ENCODE measurements at places on chromosomes 7 and 10. TPM values are rescaled to one million over a fixed set of nuclear protein-coding genes. Genes with fewer than 3 reads are reported as not detected.

DNA sequence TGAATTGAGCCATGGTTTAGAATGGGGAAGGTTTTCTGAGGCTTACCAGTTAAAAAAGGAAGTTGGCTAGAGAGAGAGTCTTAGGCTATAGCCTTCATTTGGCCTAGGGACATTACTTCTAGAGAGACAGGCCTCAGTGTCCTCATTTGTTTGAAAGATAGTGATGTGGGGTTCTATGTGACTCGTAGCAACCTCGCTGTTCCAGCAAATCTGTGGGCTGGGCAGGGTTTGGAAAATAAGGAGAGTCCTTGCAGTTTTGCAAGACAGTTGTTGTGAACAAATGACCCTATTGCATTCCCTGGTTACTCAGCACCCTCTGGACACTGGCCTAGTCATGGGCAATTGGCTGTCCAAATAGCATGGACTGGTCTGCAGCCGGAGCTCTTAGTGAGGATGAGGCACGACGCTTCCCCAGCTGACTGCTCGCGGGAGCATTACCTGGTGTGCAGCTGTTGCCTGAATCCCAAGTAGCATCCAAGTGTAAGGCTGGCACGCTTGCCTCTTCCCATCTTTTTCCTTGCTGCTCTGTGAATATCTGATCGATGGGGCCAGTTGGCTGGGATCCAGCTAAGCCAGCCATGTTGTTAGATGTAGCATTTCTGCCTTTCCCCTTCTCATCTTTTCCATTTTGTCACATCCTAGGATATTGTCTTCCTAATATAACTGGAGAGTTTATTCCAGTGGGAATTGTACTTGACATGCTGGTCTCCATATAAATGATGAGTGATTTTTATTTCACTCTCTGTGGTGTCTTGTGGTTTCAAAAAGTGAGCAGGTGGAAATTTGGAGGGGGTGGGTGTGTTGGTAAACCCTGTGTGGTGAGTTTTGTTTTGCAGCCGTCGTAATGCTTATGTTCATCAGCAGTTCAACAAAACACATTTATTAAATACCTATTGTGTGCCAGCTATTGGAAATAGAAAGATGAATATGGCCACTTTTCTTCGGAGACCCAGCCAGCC lies 99.8 kb downstream of the SND1 start:
- peak; percentile 24 for DNase-seq

DNA sequence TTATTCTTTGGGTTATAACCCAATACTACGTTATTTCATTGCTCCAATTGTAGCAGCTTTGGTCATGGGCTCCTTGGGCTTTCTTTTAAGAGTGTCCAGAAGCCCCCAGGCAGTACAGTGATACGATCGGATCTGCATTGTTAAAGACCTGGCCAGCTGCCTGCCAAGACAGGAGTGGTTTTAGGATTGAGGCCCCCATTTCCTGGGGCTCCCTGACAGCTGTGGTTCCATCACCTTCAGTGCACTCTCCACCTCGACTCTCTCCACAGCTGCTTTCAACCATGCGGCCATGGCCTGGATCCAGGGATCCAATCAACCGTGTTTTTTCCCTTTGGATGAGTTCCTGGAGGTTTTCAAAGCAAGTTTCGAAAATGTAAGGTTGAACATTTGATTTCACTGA lies 123.4 kb upstream of the BTBD16 start:
- no peak for DNase-seq

GRCh38 chr7:151804756-151805155 lies 72.2 kb downstream of the PRKAG2 start:
- DNase-seq = no peak

DNA sequence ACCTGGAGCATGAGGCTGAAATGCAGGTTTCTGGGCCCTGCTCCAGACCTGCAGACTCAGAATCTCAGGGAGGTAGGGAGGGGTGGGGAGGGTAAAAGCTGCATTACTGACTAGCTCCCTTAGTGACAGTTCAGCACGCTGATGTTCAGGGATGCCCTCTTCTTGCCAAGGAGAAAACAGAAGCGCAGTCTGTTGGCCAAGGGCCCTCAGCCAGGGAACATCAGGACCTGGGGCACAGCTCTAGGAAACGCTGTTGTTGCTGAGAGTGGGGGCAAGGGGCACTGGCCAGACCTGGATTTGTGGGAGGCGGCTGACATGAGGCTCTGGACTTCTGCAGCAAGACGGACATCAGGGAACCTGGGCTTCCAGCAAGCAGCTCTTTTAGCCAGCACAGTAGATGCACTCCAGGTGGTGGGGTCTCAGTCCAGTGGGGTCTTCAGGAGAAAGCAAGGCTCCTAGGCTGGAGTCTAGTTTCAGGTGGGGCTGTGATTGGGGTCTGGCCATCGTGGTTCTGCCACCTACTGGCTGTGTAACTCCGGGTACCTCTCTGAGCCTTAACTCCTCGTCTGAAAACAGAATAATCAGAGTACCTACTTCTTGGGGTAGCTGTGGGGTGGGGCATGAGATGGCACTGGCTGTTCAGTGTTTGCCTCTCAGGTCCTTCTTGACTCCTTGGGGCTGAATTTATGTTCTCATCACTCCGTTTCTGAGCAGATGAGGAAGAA lies 72.9 kb upstream of the PRLHR start:
- DNase-seq = no peak

GRCh38 chr10:28987555-28988320 lies 301.1 kb upstream of the LYZL1 start:
- no peak for DNase-seq

DNA sequence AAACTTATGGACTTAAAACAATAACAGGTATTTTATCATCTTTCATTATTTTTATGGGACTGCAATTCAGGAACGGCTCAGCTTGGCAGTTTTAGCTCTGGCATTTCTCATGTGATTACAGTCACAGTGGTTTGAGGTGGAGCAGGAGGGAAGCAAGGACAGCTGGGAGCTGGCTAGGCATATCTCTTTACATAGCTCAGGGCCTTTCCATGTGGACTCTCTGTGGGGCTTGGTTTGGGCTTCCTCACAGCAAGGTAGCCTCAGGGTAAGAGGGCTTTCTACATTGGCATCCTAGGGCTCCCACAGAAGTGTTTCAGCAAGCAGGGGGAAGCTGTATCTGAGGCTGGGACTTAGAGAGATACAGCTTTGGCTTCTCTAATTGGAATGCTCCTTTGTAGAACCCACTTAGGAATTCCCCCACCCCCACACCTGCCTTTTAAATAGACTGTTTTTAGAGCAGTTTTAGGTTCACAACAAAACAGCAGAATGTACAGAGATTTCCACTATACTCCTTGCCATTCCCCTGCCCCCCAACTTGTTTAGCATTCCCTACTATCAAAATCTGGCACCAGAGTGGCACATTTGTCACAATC lies 26.6 kb upstream of the SDHAF3 start:
- DNase-seq = no peak

DNA sequence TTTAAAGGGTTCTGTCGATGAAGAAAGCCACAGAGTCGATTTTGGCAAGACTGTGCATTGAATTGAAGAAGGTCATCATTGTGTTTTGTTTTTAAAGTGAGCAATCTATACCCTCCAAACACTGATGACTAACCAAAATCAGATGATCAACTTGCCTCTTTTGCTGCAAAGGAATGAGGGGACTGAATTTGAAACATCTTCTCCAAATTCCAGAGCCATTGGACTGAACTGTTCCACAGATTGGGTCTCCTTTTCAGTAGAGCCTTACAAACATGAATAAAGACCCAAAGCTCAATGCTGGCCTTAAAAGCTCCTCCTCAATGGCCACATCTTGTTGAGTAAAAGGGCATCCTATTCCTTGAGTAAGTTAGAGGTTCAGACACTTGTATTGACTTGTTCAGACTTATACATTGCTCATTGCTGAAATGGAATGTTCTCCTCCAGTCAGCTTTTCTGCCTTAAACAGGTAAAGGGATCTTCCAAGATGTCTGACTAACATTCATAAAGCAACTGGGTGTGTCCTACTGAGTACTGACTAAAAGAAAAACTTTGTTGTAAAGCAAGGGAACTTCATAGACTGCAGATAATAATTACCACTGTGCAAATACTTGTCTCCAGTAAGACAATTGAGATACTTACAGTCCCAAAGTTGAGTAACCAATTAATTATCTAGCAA lies 630.6 kb downstream of the KCNMA1 start:
- DNase-seq = no peak

DNA sequence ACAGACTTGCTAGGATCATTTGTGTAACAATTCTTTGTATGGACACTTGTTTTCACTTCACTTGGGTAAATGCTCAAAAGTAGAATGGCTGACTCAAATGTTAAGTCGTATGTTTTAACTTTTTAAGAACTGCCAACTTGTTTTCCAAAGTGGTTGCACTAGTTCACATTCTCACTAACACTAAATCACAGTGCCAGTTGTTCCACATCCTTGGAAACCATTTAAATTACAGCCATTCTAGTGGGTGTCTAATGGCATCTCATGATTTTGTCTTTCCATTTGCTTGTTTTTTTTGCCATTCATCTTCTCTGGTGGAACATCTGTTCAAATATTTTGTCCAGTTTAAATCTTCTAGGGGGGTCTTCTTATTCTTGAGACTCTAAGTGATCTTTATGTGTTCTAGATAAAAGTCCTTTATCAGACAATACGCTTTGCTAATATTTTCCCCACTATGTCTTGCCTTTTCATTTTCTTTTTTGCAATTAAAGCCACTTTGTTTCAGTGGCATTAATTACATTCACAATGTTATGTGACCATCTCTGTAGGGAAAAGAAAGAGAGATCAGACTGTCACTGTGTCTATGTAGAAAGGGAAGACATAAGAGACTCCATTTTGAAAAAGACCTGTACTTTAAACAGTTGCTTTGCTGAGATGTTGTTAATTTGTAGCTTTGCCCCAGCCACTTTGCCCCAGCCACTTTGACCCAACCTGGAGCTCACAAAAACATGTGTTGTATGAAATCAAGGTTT lies 63.9 kb downstream of the ITGB1 start:
- DNase-seq = no peak

- DNase-seq = no peak
Measured at GRCh38 chr10:116098411-116099022, 174.5 kb downstream of the GFRA1 start.

GRCh38 chr10:6045878-6046772 lies 16.0 kb downstream of the IL2RA start:
- no peak for DNase-seq

- no peak for DNase-seq
Measured at GRCh38 chr7:82114237-82114636, 329.3 kb downstream of the CACNA2D1 start.

GRCh38 chr10:95655571-95656290 lies 780 bp downstream of the ALDH18A1 start:
- DNase-seq = no peak

GRCh38 chr10:132294561-132295318 lies 13.0 kb downstream of the STK32C start:
- peak; percentile 25 for DNase-seq

GRCh38 chr7:33287738-33288137 lies 158.4 kb downstream of the BBS9 start:
- no peak for DNase-seq

- peak; percentile 51 for DNase-seq
Measured at GRCh38 chr7:191105-191980, 1.0 kb upstream of the FAM20C start.

DNA sequence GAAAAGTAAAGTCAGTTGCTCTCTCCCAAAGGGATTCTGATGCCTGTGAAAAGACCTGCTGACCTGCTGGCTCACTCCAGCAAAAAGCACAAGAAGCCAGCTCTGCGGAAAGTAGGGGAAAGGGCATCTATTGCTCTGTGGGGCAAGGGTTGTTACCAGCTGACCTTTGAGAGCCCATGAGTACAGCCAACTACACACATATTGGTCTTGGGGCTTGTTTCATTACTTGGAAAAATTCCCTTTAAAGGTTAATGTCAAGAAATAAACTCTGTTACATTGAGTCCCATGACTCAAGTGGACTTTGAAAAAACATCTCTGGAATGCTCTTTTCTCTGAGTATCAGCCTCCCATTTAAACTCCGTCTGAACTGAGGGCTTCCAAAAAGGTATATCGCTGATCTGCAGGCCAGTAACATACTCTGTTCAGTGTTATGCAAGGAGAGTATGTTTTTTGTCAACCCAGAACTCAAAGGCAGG lies 53.2 kb downstream of the PANK1 start:
- no peak for DNase-seq

DNA sequence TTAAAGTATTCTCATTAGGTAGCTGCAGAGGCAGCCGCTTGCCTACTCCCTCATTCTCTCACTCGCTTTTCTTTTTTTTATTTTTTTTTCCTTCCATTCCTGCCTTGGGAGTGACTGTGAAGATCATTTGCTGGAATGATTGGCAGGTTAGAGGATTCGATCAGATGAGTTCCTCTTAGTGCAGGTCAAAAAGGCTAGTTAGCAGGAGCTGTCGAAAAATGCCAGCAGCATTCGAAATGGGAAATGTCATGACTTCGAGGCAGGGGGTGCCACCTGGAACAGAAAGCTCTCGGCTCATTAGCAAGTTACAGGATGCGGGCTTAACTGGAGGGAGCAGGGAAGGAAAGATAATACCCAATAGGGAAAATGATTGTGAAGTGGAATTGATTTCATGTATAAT lies 137.5 kb upstream of the FZD1 start:
- no peak for DNase-seq

- DNase-seq = no peak
Measured at GRCh38 chr7:7739204-7740036, 21.0 kb upstream of the RPA3 start.

- DNase-seq = peak; percentile 64
Measured at GRCh38 chr10:6162589-6163356, 40.0 kb upstream of the PFKFB3 start.

GRCh38 chr10:71319042-71319799 lies at the start of gene SLC29A3:
SLC29A3 (plus strand) TSS chr10:71319259; CDS start chr10:71319310, 51 bp downstream.
- DNase-seq = peak; percentile 84

- DNase-seq = no peak
Measured at GRCh38 chr7:125423458-125424155, 494.0 kb upstream of the POT1 start.

DNA sequence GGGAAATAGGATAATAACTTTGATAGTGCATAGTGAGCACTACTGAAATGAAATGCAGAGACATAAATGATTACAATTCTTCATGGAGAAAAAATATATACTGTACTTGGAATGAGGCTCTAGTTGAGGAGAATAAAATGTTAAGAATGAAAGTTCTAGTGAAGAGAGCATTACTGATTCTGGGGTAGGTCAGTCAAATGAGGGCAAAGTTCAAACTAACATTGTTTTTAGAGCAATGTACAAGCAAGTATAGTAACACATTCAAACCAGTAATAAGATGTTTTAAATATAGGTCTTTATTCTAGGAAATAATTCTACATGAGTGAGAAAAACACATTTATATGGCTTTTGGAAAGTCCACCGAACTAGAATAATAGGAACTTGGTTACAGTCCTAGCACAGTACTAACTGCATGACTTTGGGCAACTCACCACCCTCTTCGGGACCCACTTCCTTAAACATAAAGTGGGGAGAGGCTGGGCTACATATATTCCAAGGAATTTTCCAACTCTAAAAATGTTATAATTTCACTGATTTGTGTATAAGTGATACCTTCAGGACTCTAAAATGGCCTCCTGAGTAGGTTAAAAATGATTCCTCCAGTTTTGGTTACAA lies 86.4 kb downstream of the CDK6 start:
- no peak for DNase-seq

TBC1D12 gene
- polyA plus RNA-seq = 5.6 TPM

VDAC2 gene
- polyA plus RNA-seq = 252 TPM

HOXA6 gene
- polyA plus RNA-seq = not detected

SPDYE1 gene
- not detected for polyA plus RNA-seq

RET gene
- 0.75 TPM for polyA plus RNA-seq

PTN gene
- polyA plus RNA-seq = 8.4 TPM

C10orf90 gene
- not detected for polyA plus RNA-seq

AGR2 gene
- not detected for polyA plus RNA-seq

LIPN gene
- polyA plus RNA-seq = not detected

MBLAC1 gene
- 3.4 TPM for polyA plus RNA-seq

ABCC2 gene
- 0.22 TPM for polyA plus RNA-seq

ZNF248 gene
- polyA plus RNA-seq = 18.3 TPM

OR6B1 gene
- not detected for polyA plus RNA-seq

Measured in ovary (tissue), 10 donors.